A375 (cell line): ENCODE measurements at places on chromosomes 4 and X. TPM values are rescaled to one million over a fixed set of nuclear protein-coding genes. Genes with fewer than 3 reads are reported as not detected.

Gene GLOD5
- total RNA-seq: not detected in 2 replicates

Gene WNK3
- 0.08 and 0.64 TPM in 2 replicates for total RNA-seq

Gene FAM149A
- total RNA-seq: 0.57 and 2.6 TPM in 2 replicates

Gene AFM
- not detected in 2 replicates for total RNA-seq

Gene ARAP2
- total RNA-seq: 8.9 and 11.7 TPM in 2 replicates

Gene CT45A2
- total RNA-seq: 0.83 TPM in 1 of 2 replicates, not detected in the other

Gene BGN
- 7.6 and 7.9 TPM in 2 replicates for total RNA-seq

Gene AKAP14
- total RNA-seq: not detected in 2 replicates

Gene PPEF2
- not detected in 2 replicates for total RNA-seq

Gene EMCN
- 0.08 TPM in 1 of 2 replicates, not detected in the other for total RNA-seq

Gene NR0B1
- 0.37 and 0.91 TPM in 2 replicates for total RNA-seq

Gene CLTRN
- 0.56 and 0.79 TPM in 2 replicates for total RNA-seq

Gene PRKG2
- total RNA-seq: 0.56 and 0.64 TPM in 2 replicates

Gene AFP
- not detected in 2 replicates for total RNA-seq
